Activated naive CD4-positive, alpha-beta T cell treated with anti-CD3 and anti-CD28 coated beads, Interleukin-2, amount 50 U/mL, for 72 hours (primary cell): ENCODE measurements at places on chromosomes 4 and X. TPM values are rescaled to one million over a fixed set of nuclear protein-coding genes. Genes with fewer than 3 reads are reported as not detected.

Gene VCX
- not detected for total RNA-seq

Gene SERTM2
- total RNA-seq, result not detected

Gene TLR8
- total RNA-seq, result not detected

Gene KIAA1210
- not detected for total RNA-seq

Gene FRYL
- 74.9 TPM for total RNA-seq

Gene CXCL13
- 2.5 TPM for total RNA-seq

Gene TEC
- 4.3 TPM for total RNA-seq

Gene HSD17B11
- 16.6 TPM for total RNA-seq

Gene PPP2R2C
- not detected for total RNA-seq

Gene ZDHHC9
- 18.5 TPM for total RNA-seq

Gene DMRTC1
- not detected for total RNA-seq

Gene CSN1S1
- not detected for total RNA-seq

Gene SMR3B
- total RNA-seq, result not detected

DNA sequence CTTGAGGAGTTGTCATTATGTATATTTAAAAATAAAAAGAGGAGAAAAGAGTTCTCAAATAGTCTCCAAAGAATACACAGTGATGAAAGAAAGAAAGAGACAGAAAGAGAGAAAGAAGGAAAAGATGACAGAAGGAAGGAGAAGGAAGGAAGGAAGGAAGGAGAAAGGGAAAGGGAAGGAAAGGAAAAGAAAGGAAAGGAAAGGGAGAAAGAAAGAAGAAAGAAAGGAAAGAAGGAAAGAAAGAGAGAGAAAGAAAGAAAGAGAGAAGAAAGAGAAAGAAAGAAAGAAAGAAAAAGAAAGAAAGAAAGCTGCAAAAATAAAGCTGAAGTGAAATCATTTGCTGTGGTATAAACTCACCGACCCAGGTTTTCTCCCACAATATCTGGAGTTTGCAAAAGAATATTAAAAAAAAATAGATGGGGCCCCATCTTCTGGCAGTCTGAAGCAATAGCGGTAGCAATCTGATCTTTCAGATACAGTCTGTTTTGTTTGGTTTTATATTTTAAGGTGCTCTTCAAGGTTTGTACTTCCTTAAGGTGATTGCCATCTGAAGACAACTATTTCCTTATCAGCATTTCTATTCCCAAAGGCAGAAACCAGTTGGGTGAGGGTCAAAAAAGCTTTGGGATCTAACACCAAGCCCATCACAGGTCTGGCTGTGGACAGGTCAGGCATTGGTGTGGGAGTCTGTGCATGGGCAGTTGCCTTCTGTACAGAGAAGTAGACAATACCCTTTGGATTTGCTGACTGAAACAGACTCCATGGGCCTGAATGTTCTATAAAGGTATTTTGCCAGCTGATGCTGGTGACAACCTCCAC is 160.4 kb downstream of the CPEB2 start:
- DNase-seq, result no peak

DNA sequence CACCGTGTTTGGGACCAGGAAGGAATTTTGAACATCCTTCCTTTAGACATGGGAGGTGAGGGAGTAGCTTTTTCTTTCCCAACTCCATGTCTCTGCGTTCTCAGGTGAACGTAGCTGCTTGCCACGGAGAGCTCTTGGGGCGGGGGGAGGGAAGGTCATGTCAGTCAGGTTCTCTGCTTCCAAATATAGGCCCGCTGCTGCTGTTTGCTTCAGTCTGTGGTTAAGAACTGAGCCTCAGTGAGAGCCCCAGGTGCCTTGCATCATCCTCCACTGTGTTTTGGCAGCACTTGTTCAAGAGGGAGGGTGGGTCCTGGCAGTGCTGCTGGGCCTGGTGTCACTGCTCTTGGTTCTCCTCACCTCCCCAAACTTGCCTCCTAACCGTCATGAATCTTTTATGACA is 46.5 kb downstream of the HADH start:
- DNase-seq, result peak; percentile 69

GRCh38 chr4:2436301-2436700 is 17.5 kb downstream of the CFAP99 start:
- no peak for DNase-seq

- no peak for DNase-seq
Measured at GRCh38 chr4:177246641-177247584, 62.8 kb upstream of the NEIL3 start.

DNA sequence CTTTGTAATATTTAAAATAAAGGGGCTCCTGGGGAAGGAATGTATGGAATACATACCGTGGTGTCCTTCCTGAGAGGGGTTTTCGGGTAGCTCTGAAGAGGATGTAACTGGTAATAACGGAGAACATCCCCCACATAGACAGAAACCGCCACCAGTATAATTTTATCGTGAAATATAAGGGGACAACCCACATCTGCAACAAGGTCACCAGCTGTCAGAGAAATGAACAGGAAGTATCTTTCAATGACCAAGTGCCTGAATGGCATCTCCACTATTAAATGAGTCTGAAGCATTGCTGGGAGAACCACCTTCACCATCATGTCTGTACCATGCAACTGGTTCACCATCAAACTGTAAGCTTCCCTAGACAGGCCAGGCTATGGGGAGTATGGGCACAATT is 31.7 kb downstream of the RNF175 start:
- DNase-seq, result no peak

- no peak for DNase-seq
Measured at GRCh38 chr4:64272432-64272831, 136.8 kb downstream of the TECRL start.

GRCh38 chrX:39955625-39956024 is 142.1 kb downstream of the BCOR start:
- no peak for DNase-seq

GRCh38 chrX:101265869-101266428 is 25.2 kb downstream of the TAF7L start:
- no peak for DNase-seq

- DNase-seq, result no peak
Measured at GRCh38 chr4:78638337-78639172, 87.0 kb downstream of the ANXA3 start.

DNA sequence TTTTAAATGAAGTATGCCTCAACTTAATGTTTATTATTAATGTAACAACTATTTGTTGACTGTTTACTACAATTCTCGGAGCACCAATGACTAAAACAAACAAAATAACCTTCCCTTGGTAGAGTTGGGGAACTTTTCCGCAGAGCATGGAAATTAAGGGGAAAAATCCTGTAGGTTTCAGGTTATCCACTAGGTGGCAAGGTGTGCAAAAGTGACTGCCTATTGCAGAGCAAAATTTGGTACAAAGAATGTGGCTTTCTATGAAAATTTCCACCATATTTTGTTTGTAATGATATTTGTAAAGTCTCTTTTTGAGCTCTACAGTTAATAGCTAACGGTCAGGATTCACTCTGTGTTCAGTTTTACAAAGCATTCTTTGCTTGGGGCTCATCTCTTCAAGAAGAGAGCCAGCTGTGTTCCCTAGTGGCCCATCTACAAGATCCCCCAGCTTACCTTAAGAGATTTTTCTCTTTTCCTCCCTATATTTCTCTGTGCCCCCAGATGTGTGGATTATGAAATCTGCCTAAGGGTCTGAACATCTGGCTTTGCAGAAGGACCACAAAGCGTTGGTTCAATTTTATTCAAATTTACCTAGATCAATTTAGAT is 61.1 kb downstream of the FBXO8 start:
- no peak for DNase-seq

DNA sequence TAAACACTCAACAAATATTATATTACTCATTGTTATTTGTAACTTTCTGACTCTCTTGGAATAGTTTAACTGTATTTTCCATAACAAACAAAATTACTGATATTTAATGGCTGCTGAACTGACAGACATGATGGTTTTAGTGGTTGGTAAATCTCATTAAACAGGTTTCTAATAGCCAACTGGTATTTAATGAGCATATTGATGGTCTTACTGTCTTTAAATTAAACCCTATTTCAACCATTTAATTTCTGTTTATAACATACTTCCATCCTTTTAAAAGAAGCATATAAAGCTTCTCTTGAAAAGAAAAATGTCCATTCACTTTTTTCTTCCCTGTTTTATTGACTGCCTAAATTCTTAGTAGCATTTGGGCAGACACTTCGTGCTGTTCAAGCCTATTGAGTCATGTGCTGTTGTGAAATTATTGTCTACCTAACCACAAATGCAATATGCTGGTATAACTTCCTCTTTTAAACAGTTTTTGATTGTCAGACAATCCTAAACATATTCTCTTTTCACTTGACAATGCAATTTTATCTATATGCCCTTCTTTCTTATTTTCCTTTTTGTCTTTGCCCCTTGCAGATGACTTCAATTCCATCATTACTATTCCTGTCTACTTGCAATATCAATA is 163.9 kb upstream of the SLC7A11 start:
- DNase-seq, result no peak

DNA sequence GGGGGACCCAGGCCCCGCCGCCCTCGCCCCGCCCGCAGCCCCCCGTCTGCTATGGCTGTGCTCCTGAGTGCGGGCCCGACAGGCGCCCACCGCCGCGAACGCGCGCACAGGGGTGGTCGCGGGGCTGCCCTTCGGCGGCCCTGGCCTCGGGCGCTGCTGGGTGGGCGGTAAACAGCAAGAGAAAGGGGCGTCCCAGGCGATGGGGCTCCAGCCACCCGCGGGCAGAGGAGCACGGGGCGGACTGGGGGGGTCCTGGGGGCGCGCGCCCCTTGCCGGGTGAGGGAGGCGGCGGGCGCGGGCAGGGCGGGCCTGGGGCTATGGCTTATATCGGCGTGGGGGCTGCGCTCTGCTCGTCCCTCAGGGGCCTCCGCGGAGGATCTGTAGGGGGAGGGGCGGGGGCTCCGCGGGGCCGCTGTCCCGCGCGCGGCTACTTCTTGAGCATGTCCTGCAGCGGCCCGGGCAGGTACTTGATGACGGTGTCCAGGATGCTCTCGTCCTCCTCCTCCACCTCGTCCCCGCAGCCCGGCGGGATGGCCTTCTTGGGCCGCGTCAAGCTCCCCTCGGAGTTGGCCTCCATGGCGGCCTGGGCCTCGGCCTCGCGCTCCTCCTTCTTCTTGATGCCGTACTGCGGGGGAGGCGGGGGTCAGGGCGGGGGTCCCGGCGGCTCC is 39.7 kb downstream of the CPLX1 start:
- no peak for DNase-seq

DNA sequence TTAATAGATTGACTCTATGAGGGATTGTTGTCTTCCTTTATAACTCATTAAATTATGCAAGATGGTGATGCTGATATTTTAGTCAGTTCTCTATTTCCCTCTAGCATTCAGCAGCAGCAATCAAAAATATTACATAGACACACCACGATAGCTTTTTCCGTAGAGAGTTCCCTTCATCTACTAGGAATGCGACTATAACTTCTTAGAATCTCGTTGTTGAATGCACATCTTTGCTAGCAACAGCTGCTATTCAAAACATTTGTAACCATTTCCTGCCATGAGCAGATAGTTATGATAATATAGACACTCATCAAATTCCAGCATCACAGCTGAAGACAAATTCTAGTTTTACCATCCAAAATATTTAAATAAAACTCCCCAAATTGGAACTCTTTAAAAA is 147.4 kb upstream of the FGF13 start:
- no peak for DNase-seq

- peak; percentile 27 for DNase-seq
Measured at GRCh38 chrX:13742397-13743176, 8.0 kb downstream of the OFD1 start.

DNA sequence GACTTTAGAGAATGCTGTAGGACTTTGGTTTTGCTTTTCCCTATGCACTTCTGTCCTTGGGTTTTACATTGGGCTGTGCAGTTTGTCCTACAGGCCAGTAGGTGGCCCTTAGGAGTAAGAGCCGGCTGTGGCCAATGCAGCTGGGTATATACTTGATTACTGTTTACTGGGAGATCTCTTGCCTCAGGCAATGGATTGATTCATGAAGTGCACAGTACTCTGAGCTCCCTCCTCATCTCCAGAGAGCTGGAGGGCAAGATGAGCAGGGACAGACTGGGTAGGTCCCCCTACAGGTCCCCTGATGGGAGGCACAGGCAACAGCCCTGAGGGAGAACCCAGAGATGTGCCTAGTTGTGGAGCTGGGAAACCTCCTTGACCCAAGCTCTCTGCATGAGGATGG is 103.8 kb upstream of the QRFPR start:
- peak; percentile 27 for DNase-seq

- DNase-seq, result no peak
Measured at GRCh38 chr4:123217664-123218063, 178.9 kb upstream of the SPRY1 start.

DNA sequence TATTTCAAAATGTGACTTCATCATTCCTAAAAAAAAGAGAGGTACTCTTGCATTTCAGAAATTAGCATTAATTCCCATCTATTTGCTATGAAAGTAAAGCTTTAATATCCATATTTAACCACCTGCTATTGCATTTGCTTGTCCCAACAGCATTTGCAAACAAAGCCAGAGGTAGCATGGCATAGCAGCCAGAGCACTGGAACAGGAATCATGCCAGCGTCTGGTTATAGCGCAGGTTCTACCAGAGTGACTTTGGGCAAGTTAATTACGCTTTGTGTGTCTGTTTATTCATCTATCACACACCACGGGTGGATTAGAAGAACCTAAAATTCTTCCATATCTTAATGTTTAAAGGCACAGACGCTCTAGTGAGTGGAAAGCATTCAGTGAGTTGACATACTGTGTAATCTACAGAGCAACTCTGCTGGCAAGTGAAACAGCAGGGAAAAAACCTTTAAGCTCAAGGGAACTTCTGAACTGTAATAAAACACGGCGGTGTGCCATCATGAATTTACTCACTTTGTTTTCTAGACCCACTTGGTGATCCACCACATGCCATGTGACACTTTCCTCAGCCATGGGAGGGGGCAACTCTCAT is 76.6 kb upstream of the QRFPR start:
- DNase-seq, result no peak

GRCh38 chrX:20414762-20415445 is 148.2 kb upstream of the RPS6KA3 start:
- DNase-seq, result no peak

DNA sequence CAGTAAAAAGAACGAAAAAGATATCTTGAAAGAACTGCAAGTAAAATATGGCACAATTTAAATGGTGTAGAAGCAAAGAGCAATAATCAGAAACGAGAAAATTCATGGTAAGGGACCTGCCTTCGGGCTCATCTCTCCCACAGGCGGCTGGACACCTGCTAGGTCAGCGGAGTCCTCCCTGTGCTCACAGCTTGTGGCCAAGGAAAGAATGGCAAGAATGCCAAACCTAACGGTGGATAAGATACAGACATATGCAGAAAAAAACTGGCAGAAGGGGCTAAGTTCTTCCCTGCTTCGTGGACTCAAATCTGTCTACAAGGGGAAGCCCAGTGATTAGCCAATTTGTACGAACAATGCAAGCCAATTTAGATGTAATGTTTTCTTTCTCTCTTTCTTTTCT is 152.1 kb upstream of the VCX start:
- no peak for DNase-seq

DNA sequence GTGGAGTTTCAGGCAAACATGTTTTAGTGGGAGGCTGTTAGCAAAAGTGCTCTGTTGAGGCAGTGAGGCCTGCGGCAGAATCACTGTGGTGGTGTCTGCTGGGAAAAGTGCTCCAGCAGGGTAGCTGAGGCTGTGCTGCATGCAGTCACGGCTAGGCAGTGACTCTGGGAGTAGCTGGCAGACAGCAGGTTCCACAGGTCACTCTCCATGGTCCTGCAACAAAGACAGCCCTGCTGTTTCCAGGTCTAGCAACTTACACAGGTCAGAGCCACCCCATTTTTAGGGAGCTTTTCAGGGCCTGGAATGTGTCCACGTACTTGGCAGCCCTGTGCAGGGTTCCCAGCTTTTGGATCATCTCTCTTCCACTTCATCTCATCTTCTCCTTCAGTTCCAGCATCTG is 184.3 kb downstream of the NAA11 start:
- no peak for DNase-seq

- DNase-seq, result no peak
Measured at GRCh38 chrX:68989456-68989855, 160.6 kb downstream of the EFNB1 start.

GRCh38 chr4:45477311-45477733 is 646.5 kb downstream of the GABRG1 start:
- DNase-seq, result no peak
